ENCODE measurements at places on chromosomes 6 and 20.

DNA sequence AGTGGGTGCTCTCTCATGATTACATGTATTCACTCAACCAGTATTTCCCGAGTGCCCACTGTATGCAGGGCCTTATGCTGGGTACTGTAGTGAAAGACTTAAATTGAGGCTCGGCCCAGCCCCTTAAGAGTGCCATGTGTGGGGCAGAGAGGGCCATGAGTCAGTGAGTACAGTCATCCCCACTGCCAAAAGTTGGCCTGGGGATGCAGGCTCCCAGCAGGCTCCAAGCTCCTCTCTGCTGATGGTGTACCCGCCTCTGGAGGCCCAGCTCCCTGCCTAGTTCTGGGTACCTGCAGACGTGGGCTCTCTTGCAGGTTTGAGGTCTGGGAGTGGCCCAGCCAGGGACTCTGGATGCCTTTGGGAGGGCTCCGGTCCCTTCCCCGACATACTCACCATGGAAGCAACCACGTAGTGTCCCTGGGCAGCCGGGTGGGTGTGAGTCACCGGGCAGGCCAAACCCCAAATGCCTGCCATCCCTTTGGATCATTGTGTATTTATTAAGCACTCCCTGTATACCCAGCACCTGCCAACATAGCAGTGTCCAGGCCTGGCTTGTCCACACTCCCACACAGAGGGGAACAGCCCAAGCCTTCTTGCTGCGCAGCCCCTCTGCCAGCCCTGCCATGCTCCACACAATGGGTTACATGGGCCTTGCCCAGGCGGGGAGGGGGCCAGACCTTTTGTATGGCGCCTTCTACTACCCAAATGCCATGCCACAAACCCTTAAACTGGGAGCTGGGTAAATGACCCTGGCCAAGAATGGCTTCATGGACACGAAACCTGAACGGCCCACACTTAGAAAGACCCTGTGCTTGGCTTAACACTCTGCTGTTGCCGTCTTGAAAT is 153.6 kb downstream of the VEGFA start:
- DNase-seq = no peak

DNA sequence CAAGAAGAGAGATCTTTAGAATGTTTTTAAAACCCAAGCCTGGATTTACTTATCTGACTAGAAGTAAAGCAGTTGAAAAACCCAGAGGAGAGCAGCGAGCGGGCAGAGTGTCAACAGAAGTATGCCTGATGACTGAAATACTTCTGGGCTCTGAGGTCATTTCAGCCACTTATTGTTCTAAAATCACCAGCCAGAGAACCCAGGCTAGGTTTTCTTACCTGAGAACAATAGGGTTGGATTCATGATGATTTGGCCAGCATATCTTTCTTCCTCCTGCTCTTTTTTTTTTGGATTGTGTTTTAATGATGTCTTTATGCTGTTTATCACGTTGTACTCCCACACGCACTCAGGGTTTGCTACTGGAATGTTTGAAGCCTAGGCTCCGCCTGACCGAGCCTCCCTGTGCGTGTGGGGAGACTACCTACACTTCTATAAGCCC is 63.0 kb upstream of the KIF25 start:
- DNase-seq = no peak

GRCh38 chr6:150050846-150051245 is 18.1 kb downstream of the ULBP3 start:
- no peak for DNase-seq

- no peak for DNase-seq
These were observed 30.2 kb upstream of the RNF8 start for GRCh38 chr6:37323580-37323979.

DNA sequence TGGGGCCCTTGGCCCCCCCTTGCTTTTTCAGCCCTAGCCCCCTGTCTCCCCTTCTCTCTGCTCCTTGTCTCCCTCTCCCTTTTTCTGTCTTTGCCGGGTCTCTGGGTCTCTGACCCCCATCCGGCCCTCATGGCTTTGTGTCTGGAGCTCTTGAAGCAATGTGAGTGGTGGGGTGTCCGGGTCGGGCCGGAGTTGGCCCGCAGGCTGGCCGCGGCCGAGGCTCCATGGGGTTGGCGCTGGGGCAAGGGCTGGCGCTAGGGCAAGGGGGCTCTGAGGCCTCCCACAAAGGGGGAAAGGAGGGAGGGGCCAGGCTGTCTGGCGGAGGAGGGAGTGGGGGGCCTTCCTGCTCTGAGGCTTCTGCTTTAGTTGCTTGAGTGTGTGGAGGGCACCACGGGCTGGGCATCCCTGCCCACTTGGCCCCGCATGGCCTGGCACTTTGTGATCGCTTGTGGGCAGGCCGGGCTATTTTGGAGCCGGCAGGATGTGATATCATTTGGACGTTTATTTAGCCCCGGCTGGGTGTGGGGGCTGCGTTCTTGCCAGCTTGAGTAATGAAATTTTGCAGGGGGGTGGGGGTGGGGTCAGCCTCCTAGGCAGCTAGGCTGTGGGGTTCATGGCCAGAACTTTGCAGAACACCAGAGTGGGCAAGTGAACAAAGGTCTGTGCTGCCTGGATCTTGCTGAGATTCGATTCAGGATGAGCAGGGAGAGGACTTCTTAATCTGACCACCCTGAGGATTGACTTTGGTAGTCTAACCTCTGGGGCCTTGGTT is 78.7 kb upstream of the MYL9 start:
- DNase-seq = no peak

DNA sequence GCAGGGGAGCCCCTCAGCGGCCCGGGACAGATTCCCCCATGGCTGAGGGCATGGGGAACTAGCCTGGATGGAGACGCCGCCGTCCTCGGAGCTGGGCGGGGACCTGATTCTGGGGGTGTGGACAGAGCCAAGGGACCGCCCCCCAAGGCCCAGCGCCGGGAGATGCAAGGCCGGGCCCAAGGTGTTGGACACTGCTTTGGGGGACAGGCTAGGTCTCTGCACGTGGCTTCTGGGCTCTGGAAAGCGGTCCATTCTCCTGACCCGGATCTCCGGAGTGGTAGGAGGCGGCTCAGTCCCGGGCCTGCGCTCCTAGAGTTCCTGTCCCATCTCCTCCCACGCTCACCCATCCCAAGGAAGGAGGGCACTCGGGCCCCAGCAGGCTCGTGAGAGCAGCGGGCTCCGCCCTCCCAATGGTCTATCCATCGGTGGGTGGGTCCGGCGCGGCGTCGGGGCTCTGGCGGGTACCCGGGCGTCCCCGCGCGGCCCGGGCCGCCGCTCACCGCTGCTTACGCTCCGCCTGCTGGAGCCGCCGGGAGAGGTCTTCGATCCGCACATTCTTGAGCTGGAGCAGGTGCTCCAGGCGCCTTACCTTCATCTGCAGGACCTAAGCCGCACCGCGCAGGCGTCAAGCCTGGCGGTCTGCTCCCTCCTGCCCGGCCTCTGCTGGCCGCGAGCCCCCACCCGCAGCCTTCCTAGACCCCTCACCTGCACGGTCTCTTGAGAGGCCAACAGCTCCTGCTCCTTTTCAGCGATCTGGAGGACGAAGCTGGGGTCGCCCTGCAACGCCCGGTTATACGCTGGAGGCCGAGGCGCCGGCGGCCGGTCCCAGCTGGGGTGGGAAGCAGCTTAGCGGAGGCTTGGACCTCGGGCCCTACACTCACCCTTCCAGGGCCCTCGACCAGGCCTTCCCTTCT is 3.3 kb downstream of the SPEF1 start:
- DNase-seq = no peak

DNA sequence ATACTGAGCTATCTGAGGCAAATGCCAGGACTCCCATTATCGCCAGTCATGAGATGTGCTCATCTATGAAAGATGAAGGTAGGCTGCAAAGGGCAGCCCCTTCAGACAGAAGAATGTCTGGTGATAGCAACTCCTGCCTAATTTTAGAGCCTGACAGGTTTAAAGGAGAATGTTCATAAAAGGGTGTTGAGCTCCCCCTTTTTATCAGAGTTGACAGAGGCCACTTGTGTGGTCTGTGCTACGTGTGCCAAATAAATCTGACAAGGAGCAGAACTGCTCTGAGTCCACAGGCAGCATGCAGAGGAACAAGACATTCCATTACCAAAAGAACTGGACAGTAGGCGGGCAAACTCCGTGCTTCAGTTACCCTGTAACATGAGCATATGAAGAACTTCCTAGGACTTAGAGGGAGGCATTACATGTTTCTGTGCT is 101.8 kb downstream of the PREP start:
- DNase-seq = no peak

DNA sequence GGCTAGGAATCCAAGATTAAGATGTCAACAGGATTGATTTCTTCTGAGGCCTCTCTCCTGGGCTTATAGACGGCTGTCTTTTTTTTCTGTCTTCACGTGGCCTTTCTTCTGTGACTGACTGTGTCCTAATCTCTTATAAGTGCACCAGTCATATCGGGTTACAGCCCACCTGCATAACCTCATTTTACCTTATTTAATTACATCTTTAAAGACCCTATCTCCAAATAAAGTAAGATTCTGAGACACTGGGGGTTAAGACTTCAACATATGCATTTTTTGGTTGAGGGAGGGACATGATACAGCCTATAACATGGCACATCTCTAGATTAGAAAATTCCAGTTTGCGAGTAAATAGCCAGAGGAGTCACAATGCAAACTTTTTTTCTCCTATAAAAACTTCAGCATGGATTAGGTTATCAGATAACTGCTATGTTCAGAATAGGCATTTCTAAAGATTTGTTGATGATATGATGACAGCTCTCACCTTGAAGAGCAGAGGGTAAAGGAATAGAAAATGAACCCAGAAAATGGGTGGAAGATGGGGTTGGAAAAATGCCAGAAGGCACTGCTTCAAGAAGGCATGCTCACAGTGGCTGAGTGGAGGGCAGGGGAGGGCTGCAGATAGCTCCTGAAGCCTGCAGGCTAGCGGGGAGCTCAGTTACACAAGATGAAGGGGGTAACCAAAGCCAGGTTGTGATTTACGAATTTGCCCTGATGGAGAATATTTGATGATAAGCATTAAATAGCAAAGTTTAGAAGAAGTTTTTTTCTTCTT is 8.7 kb upstream of the PDE7B start:
- no peak for DNase-seq

DNA sequence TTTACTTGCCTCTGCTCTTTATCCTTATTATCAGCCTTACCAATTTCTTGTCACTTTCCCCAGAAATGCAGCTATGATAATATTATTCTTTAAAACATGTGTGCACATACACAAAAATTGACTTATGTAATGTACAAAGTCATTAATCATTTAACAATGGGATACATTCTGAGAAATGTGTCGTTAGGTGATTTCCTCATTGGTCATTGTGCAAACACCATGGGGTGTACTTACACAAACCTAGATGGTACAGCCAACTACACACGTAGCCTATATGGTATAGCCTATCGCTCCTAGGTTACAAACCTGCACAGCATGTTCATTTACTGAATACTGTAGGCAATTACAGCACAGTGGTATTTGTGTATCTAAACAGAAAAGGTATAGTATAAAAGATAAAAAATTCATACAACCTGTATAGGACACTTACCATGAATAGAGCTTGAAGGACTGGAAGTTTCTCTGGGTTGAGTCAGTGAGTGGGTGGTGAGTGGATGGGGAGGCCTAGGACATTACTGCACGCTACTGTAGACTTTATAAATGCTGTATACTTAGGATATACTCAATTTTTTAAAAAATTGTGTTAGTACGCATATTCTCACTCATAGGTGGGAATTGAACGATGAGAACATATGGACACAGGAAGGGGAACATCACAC is 56.9 kb downstream of the HIVEP1 start:
- no peak for DNase-seq

DNA sequence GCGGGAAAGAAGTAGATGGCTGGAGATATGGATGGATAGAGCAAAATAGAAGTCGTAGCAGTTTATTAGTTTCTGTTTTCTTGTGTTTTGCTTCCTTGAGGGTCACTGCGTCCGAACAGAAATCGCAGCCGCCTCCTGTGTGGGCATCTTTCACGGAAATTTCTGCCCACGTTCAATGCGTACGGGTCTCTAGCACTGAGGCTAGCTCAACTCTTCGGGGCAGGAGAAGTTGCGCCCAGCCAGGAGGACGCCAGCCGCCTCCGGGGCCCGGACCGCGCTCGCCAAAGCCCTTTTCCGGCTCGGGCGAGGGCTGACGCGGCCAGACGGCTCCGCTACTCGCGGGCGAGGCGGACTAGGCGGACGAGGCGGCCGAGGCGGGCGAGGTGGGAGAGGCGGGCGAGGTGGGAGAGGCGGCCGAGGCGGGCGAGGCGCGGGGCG is 814 bp downstream of the TFAP2B start:
- DNase-seq = no peak

DNA sequence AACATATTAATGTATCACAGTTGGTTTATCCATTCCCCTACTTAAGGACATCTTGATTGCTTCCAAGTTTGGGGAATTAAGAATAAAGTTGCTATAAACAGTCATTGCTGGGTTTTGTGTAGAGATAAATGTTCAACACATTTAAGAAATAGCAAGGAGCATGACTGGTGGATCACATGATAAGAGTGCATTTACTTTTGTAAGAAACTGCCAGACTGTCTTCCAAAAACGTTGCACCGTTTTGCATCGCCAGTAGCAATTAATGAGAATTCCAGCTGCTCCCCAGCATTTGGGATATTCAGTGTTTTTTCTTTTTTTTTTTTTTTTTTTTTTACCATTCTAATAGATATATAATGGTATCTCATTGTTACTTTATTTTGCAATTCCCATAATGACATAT is 695.7 kb upstream of the GJE1 start:
- DNase-seq = no peak

DNA sequence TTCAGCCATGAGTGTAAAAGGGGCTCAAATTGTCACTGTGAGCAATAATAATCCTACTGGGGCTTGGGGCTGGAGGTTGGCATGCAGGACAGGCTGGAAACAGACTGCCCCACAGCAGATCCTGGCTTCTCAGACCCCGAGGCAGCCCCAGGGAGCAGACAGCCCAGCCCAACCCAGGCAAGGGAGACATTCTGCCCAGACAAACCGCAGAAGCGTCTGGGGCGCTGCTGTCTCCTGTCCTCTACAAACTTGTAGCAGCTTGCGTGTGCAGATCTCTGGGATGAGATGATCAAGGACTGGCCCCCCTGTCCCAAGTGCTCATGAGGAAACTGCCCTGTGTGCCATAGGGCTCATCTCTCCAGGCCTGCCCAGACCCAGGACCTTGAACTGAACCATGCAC is 84.6 kb downstream of the MAFB start:
- no peak for DNase-seq

- no peak for DNase-seq
These were observed 5.6 kb downstream of the BAG2 start for GRCh38 chr6:57177545-57178265.

DNA sequence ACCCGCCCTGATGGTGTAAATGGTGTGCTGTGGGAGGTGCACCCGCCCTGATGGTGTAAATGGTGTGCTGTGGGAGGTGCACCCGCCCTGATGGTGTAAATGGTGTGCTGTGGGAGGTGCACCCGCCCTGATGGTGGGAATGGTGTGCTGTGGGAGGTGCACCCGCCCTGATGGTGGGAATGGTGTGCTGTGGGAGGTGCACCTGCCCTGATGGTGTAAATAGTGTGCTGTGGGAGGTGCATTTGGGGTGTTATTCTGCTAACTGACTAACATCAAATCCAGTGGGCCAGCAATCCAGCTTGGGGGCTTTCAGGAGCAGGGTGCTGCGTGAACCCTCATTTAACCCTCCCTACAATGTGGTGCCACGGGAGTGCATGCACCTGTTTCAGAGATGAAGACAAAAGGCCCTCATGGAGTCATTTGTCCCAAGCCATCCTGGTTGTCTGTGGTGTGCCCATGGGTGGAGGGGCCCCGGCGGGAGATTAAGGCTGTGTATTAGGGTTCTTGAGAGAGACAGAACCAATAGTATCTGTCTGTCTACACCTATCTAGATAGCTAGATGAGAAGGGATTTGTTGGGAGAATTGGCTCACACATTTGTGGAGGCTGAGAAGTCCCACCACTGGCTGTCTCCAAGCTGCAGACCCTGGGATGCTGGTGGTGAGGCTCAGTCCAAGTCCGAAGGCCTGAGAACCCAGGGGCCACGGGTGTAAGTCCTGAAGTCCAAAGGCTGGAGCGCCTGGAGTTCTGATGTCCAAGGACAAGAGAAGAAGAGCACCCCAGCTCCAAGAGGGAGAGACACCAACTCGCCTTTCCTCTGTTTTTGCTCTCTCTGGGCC is 39.2 kb downstream of the TMEM242 start:
- DNase-seq = no peak

Data from MM.1S (cell line).